ENCODE measurements at places on chromosomes 2 and 18.
A peak's percentile ranks its signal among the peaks of the same experiment; 100 is the strongest.

- no peak for DNase-seq
These were observed 39.4 kb downstream of the MAP4K4 start for GRCh38 chr2:101736861-101737291.

DNA sequence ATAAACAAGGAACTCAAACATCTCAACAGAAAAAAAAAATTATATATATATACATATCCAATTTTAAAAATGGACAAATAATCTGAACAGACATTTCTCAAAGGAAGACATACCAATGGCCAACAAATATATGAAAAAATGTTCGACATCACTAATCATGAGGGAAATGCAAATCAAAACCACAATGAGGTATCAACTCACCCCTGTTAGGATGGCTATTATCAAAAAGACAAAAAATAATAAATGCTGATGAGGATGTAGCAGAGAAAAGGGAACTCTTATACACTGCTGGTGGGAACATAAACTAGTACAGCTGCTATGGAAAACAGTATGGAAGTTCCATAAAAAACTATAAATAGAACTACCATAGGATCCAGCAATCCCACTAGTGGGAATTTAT is 46.1 kb downstream of the CLASP1 start:
- no peak for DNase-seq

GRCh38 chr2:62219407-62220159 is 23.7 kb downstream of the B3GNT2 start:
- no peak for DNase-seq

DNA sequence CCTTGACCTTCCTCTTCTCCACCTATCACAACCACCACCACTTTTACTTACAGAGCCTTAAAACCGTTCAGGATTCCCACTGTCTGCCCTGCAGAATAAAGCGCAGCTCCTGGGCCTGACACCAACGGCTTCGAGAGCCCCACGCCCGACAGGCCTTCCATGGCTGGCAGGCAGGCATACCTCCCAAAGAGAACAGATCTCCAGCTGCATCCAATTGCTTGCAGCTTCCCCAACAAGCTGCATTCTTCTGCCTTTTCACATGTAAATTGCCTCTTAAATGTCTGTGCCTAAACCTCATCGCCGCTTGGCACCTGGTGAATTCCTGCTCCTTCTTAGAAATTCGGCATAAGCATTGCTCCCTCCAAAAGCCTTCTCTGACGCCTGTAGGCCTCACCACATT is 31.5 kb upstream of the FAM124B start:
- no peak for DNase-seq

- no peak for DNase-seq
These were observed 9.1 kb upstream of the TPRKB start for GRCh38 chr2:73746015-73746876.

- no peak for DNase-seq
These were observed 116.5 kb upstream of the NEDD4L start for GRCh38 chr18:57927511-57927910.

GRCh38 chr2:131077182-131077846 is 15.9 kb downstream of the FAM168B start:
- no peak for DNase-seq

DNA sequence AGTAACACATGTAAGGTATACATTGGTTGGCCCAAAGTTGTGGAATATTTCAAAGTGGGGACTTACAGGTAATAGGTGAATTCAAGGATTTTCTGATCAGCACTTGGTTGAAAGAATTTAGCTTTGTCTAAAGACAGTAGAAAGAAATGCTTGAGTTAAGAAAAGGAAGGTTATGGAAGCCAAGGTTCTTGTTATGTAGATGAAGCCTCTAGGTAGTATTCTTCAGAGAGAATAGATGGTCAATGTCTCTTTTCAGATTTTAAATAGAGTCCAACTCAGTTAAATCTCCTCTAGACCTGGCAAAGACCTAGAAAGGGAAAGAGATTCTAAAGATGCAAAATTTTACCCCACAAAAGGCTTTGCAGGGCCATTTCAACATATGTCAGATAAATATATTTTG is 157.4 kb downstream of the ANKRD30B start:
- DNase-seq = no peak

GRCh38 chr2:224520064-224520463 is 65.1 kb downstream of the CUL3 start:
- no peak for DNase-seq

GRCh38 chr2:183250472-183250871 is 126.2 kb downstream of the NUP35 start:
- DNase-seq = no peak

- DNase-seq = no peak
These were observed 1651.2 kb upstream of the ACVR2A start for GRCh38 chr2:146193619-146194018.

DNA sequence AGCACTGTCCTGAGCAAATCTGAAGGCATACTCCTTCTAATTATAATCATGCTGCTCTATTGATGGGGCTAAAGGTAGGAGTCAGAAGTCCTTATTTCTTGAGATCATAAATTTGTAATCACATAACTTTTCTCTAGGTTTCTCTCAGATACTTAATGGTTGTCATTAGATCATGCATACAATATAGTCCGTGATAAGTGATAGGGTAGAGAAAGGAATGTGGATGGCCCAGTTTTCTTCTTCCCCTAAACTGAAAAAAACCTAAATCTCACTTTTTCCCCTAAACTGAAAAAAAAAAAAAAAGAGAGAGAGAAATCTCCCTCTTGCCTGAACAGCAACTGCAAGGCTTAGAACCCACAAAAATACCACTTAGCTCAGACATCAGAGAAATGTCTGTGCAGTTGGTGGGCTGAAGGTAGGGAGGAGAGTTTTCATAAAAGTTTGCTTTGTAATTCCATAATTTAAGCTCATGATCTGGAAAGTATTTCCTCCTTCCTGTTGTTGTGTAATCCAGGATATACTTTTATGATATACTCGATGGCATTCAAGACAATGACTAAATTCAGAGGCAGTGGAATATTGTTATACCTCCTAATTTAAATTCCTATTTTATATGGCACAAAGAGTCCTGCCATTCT is 79.3 kb upstream of the ITPRID2 start:
- DNase-seq = no peak

DNA sequence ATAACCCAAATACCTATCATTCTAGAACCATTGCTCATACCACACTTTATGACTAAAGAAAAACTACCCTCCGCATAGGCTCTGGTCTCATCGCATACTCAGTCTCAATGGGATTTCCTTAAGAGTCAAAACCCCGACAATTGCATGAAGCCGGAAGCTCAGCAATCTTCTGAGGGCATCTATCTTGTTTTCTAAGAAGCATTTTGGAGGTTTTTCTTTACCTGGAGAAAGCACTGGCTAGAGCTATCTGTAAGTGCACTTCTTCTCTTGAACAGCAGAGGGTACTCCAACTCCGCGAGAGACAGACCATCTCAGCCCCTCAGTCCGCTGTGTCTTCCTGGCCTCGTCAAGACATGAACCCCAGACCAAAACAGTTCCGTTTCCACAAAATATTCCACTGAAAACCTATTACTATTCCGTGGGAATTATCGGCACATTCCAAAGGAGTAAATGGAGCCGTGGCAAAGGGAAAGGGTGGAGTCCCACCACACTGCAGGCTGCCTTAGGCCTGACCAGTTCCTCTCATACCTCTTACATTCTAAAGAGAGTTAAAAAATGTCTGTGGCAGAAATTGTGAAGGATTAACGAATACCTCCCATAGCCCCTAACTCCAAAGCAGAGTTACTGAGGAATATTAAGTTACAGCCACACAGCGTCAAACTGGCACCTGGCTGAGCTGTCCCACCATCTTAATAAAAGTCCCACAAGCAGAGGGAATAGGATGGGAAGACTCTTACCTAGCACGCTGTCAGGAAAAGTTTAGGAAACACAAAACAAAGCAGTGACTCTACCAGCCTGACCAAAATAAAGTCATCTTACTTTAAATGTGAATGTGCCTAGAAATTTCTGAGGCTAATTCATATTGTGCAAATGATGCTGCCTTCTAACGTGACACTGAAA is 325.6 kb upstream of the VRK2 start:
- peak; percentile 62 for DNase-seq

DNA sequence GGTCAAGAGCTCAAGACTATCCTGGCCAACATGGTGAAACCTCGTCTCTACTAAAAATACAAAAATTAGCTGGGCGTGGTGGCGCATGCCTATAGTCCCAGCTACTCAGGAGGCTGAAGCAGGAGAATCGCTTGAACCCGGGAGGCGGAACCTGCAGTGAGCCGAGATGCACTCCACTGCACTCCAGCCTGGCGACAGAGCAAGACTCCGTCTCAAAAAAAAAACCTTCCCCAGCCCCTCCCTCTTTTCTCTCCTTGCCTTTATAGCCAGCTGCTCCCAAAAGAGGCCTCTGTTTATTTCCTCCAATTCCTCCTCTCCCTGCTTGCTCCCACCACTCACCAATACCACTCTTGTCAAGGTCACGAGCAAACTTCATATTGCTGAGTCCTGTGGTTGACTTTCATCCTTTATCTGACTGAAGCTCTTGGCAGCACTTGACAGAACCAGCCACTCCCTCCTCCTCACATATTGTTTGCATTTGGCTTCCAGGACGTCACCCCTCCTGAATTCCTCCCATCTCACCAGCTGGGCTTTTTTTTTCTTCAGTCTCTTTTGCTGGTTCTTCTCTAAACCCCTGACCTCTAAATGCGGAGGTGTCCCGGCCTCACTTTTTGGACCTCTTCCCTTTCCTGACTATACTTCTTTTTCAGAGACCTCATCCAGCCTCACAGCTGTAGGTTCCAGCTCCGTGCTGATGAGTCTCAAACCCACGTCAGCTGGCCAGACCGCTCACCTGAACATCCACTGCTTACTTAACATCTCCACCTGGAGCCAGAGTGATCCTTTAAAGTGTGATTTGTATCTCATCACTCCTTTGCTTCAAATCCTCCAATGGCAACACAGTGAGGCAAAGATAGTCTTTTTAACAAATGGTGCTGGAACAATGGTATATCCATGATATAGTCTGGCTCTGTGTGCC is 84.6 kb upstream of the CAB39 start:
- DNase-seq = no peak

- DNase-seq = no peak
These were observed 200.1 kb upstream of the DTNA start for GRCh38 chr18:34509879-34510586.

DNA sequence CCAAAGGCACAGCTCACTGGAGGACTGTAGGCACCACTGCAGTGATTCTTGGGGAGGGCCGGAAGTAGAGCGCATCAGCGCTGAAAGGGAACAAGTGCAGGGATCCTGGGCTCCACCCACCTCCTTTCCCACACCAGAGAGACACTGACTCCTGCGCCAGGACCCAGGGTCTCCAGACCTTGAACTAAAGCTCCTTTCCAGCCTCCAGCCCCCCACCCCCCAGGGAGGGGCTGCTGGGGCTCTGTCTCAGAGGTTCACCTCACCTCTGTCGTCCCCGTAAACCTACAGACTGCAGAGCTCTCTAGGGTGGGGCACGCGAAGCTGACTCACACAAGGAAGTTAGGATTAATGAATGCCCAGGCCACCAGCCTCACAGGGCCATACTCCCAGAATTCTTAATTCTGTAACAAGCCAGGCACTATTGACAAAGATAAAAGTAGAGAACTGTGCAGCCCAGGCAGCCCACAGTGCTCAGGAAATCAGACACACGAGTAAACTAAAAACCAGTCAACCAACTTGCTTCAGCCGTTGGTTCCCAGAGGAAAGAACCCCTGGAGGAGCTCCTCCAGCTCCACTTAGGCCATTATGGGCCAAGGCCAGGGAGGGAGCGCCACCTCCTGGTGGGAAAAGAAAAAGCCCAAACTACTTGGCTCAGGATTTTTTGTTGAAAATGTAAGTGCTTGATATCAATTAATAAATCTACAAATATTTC is 45.1 kb upstream of the ACAA2 start:
- no peak for DNase-seq
